ENCODE measurements at places on chromosomes 5 and 9.
A peak's percentile ranks its signal among the peaks of the same experiment; 100 is the strongest.

DNA sequence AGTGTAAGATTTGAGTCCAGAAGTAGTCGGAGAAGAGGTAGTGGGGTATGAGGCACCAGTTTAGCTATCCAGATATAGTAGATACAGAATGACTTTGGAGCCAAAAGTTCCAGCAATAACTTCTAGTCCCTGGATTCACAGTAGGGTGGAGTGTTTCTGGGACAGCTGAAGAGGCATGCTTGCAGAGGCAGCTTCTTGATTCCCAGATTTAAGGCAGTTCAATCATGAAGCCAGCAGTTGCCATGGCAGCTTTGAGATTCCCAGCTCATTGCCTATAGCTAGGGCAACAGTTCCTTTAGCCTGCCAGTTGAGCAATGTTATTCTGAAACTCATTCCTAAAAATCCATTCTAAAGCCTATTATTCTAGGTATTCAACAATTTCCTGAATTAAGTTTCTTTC lies 79.2 kb downstream of the LIX1 start:
- DNase-seq, result no peak

GRCh38 chr9:5186416-5187169 lies 1.2 kb upstream of the INSL6 start:
- DNase-seq, result peak; percentile 37

DNA sequence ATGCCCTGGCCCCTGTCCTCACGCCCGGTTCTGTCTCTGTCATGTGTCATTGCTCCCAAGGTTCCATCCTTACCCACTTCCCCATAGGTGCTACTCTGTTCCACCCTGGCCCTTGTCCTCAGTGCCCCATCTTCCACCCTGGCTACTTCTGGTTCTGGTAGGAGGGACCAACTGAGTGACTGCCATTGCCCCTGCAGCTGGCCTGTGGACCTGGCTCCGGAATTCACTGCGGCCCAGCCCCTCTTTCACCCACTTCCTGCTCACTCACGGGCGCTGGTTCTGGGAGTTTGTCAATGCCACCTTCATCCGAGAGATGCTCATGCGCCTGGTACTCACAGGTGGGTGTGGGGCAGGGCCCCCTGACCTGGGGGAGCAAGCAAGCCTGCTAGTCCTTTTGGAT lies 7.4 kb downstream of the PTGS1 start:
- DNase-seq, result no peak

GRCh38 chr9:70218767-70219166 lies 40.0 kb upstream of the SMC5 start:
- no peak for DNase-seq

DNA sequence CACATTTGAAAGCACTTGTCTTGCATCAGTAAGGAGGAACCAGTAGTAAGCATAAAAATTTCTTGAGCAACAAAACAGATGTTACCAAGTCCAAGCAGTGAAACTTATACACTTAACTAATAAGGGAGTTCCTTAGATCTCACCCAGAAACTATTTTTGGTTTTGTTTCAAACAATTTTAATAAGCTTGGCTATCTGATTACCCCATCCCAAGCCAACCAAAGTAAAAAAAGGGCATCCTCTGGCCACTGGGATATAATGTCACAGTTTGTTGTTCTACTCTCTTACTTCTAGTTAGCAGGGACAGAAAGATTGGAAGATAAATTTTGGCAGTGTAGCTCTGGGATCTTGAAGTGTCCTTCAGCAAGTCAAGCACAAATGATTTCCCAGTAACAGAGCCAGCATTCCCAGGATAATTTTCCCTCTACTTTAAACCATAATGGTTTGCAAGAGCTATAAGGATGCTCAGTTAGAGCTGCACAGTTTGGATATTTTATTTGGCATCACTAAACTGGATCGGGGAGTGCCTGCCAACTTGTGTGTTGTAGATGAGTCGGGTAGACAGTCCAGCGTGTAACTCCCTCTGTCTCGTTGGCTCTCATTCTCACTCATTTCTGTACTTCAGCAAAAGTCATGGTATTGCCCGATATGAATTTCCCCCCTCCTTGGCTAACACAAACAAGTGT lies 161.9 kb upstream of the HMHB1 start:
- DNase-seq, result no peak

DNA sequence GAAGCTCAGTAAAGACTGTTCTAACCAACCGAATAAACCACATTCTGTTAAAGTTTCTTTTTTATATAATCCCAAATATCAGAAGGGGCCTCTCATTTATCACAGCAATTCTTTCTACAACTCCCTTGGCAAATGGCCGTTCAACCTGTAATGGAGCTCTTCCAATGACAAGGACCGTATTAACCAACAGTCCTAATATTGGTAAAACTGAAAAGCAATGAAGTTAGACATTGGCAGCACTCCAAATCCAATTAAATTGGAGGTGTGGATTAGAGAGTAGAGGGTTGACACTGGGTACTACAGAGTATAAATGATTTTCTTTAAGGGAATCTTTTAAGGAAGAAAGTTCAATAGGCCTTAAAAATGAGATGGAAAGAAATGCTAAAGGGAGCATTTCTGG lies 842 bp downstream of the TMED7 start:
- no peak for DNase-seq

DNA sequence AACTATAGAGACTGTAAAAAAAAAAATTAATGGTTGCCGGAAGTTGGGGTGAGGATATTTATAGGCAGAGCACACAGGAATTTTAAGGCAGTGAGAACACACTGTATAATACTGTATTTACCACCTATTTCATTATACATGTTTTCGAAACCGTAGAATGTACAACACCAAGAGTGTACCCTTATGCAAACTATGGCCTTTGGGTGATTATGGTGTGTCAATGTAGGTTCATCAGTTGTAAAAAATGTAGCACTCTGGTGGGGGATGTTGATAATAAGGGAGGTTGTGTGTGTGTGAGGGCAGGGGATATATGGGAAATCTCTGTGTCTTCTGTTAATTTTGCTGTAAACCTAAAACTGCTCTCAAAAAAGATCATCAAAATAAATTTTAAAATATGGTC lies 791.7 kb upstream of the CDH10 start:
- DNase-seq, result no peak

GRCh38 chr5:152990649-152991048 lies 499.8 kb upstream of the GRIA1 start:
- DNase-seq, result no peak

DNA sequence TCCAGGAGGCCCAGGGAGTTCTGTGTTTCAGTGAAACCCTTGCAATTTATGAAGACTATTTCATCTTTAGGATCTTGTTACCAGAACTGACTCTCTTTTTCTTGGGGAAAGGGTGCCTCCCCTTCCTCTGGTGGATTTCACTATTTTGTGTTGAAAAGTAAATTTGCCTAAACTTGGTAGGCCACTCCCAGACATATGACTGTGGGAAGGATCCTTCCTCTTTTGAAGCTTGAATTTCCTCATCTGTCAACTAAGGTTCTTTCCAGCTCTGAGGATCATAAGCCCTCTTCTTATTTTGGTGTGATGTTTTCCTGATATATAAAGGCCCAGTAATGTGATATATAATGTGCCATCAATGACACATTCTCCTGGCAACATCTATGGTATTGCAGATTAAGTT lies 59.1 kb upstream of the ZFAND5 start:
- no peak for DNase-seq

- DNase-seq, result no peak
These were observed 484.5 kb downstream of the NR2F1-AS1 start for GRCh38 chr5:93096561-93096960.

DNA sequence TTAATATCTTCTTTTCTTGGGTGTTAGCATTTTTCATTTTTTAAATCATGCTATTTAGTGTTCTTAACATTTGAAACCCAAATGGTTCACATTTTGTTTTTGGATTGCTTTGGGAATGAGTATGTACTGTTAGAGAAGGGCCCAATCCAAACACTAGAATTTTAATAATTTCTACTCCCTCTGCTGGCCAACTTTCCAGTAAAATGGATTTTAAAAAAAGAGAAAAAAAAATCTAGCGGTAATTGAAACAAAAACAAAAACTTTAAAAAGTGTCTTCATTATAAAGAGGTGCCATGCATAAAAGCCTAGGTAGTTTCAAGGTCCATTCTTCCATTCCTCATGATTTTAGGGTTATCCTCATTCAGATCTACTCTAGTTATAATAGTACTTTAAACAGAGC lies 32.1 kb upstream of the RICTOR start:
- DNase-seq, result no peak

DNA sequence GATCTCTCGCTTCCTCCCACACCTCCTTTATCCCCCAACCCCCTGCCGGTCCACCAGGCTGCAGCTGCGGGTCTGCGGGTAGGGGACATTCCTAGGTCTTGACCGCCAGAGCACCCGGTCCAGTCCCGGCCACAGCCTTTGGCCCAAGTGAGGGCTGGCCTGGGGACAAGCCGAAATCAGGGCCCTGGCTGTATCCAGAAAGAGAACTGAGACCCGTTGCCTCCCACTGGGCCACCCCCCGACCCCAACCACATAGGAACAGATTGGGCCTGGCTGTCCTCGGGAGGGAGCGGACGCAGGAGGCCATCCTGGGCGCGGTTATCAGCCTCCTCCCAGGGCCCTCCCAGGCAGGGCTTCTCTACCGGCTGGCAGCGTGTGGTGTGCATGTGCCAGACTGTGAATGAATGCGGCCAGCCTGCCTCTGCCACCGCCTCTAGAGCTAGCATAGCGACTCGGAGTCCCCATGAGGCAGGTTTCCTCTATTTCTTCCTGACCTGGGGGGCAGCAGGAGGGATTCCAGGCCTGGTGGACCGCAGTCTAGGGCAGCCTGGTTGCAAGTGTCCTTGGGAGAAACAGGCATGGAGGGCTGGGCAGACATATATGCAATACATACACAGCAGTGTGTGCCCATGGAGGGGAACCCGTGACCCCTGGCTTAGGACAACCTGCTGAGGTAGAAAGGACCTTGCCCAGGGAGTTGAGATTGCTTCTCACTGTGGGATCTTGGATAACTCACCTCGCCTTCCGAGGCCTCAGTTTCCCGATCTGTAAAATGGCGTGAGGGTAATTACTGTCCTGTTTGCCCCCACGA lies 1.2 kb downstream of the N4BP3 start:
- DNase-seq, result peak; percentile 78

DNA sequence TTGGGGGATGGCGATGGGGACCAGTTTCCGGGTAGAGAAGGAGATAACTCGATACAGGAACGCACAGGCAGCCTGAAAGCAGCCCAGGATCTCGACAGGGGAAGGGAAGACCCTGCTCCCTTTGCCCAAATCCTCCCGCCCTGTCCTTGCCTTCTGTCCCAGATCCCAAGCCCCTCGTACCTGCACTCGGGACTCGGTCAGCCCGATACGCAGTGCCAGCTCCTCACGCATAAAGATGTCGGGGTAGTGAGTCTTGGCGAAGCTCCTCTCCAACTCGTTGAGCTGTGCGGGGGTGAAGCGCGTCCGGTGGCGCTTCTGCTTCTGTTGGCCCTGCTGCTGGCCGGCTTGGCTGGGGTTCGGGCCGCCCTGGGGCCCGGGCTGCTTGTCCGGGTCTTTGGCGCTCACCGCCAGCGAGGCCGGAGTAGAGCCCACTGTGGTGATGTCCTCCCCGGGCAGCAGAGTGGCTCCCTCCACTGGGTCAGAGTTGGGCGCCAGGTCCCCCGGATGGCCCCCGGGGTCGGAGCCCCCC lies 1.8 kb downstream of the OTP start:
- no peak for DNase-seq

DNA sequence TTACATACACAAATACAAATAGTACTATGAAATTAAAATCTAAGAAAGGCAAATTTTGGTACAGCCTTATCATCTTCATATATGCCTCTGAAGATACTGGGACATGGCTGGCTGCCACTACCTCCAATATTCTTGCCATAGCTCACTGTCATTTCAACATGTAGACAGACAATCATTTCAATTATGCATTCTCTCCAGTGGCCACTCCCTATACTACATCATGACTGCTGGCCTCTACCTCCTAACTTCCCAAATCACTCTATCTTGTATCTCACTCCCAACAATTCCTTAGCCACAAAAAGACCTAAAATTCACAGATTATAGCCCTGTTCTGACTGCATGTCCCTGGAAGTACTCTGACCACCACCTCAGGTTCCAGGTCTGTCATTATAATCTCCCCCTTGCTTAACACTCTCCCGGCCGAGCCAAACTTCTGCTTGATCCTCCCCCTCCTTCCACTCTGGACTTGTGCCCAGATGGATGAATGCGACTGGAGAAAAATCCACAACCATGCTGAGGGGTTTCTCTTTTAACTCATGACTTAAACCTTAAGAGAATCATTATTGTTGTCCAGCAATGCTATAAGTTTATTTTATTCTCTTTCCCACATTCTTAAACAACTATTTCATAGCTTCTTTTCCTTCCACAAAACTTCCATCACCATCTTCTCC lies 225.3 kb upstream of the TLE4 start:
- DNase-seq, result no peak

DNA sequence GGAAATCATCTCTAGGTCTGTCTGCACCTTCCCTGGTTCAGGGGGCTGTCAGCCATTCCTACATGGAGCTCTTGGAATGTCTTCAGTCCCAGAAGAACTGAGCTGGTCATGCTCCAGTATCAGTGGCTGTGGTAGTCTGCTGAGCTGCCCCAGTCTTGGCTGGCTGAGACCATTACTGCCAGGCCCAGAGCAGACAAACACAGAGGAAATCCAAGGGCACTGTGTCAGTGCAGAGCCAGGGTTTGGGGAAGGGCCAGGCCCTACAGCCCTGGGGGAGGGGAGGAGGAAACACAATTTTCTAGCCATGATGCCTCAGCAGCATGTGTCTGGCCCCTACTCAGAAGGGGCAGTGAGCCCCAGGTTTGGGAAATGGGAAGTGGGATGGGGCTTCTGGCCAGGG lies 58.4 kb downstream of the ARHGEF37 start:
- no peak for DNase-seq

GRCh38 chr9:113807173-113808061 lies 68.7 kb upstream of the ZNF618 start:
- DNase-seq, result no peak

- no peak for DNase-seq
These were observed 990.4 kb upstream of the ACO1 start for GRCh38 chr9:31394015-31394473.

- DNase-seq, result no peak
These were observed 145.8 kb downstream of the TMC1 start for GRCh38 chr9:72667181-72667580.

DNA sequence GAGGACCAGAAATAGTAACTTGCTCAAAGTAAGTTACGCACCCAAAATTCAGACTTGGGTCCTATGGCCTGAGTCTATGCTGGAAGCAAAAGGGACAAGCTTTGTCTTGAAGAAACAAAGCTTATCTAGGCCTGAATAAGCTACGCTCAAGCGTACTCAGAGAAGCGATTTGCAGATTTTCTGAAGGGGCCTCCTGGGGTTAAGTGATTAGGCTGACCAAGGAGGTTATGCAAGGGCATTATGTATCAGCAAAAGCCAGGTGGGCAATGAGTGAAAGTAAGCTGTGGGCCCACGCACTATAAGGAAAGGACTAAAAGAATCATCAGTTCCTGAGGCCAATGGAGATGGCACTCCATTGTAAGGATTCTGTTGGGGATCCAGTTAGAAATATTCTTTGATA lies 122.1 kb downstream of the SNX18 start:
- DNase-seq, result no peak

- DNase-seq, result no peak
These were observed 1.8 kb downstream of the ACER2 start for GRCh38 chr9:19410594-19410993.

GRCh38 chr9:109908459-109909390 lies 128.7 kb downstream of the PALM2AKAP2 start:
- DNase-seq, result no peak
